Activated CD4-positive, alpha-beta memory T cell treated with anti-CD3 and anti-CD28 coated beads for 36 hours (primary cell): ENCODE measurements at places on chromosomes 7 and 10. TPM values are rescaled to one million over a fixed set of nuclear protein-coding genes. Genes with fewer than 3 reads are reported as not detected.

DNA sequence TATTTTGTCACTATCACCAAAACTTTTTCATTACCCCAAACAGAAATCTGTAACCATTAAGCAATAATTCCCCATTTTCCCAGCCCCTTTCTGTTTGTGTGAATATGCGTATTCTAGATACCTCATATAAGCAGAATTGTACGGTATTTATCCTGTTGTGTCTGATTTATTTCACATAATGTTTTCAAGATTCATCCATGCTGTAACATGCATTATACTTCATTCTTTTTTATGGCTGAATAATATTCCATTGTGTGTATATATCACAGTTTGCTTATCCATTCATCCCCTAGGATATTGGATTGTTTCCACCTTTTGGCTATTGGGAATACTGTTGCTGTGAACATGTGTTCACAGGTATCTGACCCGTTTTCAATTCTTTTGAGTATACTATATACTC lies 26.5 kb downstream of the GALNT11 start:
- H3K27me3 ChIP-seq, result no peaks in the 10 kb centered on the region
- H3K36me3 ChIP-seq, result peaks cover 9% of the 10 kb centered on the region
- no peak overlapping the region for H3K4me3 ChIP-seq
- H3K4me1 ChIP-seq, result peaks cover 5% of the 10 kb centered on the region

- H3K36me3 ChIP-seq, result no peaks in the 10 kb centered on the region
- H3K27me3 ChIP-seq, result peaks cover 68% of the 10 kb centered on the region
- DNase-seq, result no peak
- H3K27ac ChIP-seq, result no peak overlapping the region
- peaks cover 23% of the 10 kb centered on the region for H3K4me1 ChIP-seq
Measured at GRCh38 chr10:100655760-100656421, 89.5 kb upstream of the PAX2 start.

GRCh38 chr7:55966851-55967250 lies 2.5 kb downstream of the NIPSNAP2 start:
- H3K4me1 ChIP-seq, result peaks cover 39% of the 10 kb centered on the region
- H3K27me3 ChIP-seq, result no peaks in the 10 kb centered on the region
- no peak overlapping the region for H3K4me3 ChIP-seq

DNA sequence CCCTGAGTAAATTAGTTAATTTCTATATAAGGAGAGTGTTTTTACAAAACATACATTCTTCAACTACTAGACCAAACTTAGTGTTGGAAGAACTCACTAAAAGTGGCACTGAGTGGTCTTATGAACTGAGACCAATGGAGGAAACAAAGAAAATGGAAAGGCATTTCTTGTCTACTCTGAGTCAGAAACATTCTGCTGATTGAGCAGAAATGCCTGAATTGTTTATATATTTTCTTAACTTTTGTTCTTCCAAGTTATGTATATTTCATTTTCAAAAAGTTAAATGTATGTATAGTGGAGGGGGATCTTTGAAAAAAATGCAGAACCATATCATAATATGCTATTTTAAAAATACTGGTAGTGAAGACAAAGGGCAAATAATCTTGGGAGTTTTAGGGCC lies 320.7 kb downstream of the HGF start:
- H3K4me3 ChIP-seq, result no peak overlapping the region
- no peaks in the 10 kb centered on the region for H3K36me3 ChIP-seq
- no peak overlapping the region for H3K27ac ChIP-seq
- no peaks in the 10 kb centered on the region for H3K4me1 ChIP-seq
- no peak for DNase-seq

GRCh38 chr10:27558612-27559020 lies 54.5 kb downstream of the RAB18 start:
- no peak overlapping the region for H3K4me3 ChIP-seq
- H3K36me3 ChIP-seq, result no peaks in the 10 kb centered on the region
- H3K4me1 ChIP-seq, result no peaks in the 10 kb centered on the region

GRCh38 chr7:116706668-116707126 lies 34.7 kb downstream of the MET start:
- H3K27me3 ChIP-seq, result peaks cover 4% of the 10 kb centered on the region
- H3K36me3 ChIP-seq, result no peaks in the 10 kb centered on the region
- DNase-seq, result no peak

The TSPAN15 gene
- 2.5 TPM for total RNA-seq
